ENCODE measurements at places on chromosomes 1 and 21. TPM values are rescaled to one million over a fixed set of nuclear protein-coding genes. Genes with fewer than 3 reads are reported as not detected.

Gene TNFRSF1B
- 0.68 TPM for polyA plus RNA-seq

DNA sequence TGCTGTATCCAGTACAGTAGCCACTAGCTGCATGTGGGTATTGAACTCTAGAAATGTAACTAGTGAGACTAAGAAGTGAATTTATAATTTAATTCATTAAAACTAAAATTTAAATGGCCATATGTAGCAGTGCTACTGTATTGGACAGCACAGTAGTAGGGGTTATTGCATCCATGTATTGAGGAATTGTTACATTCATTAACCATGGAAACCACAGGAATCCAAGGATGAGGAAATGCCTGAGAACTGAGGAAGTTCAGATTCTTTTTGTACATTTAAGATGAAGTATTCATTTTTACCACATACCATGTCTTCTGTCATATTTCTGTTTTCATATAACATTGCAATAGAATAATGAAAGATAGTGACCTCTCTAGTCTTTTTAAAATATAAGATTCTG is 2.6 kb downstream of the MTF2 start:
- peaks cover 19% of the 10 kb centered on the region for H3K36me3 ChIP-seq
- no peaks in the 10 kb centered on the region for H3K4me1 ChIP-seq
- no peak overlapping the region for H3K27ac ChIP-seq
- H3K4me3 ChIP-seq = peak overlapping the region; percentile 86
- DNase-seq = no peak
- no peaks in the 10 kb centered on the region for H3K27me3 ChIP-seq

DNA sequence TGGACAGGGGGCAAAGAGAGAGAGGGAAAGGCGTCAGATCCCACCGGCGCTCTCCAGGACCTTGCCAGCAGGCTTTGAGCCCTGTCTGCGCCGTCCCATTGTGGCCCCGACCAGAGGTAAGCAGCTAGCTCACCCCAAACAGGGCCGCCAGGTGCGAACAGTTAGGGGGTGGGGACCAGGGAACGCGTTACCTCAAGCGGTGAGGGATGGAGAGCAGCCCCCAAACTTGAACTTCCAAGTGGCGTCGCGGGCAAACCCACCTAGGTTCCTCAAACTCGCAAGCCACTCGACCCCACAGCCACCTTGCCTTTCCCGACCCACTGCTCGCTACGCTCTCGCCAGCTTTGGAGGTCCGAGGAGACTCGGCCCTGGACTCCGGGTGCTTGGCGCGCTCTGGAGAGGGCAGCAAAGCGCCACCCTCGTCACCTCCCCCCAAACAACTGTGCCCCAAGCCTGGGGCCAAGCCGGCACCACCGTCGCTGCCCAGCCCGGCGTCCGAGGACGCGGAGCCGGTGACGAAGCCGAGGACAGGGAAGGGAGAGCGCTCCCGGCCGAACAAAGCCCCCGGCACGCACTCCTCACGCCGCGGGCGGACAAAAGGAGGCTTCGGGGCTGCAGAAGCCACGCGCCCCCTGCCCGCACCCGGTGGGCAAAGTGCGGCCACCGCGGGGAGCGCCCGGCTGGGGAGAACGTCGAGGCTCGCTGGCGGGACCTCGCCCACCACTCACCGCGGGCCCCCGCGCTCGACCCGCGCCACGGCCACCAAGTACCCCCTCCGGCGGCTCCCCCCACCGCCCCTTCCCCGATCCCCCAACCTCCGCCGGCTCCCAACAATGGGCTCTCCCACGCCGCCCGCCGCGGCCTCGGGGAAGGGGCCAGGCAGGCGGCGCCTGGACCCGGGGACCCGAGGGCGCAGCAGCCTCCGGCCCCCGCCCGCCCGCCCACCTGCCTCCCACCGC is 976 bp downstream of the SSBP3 start:
- H3K4me3 ChIP-seq = peak overlapping the region; percentile 98
- H3K27me3 ChIP-seq = no peaks in the 10 kb centered on the region
- H3K4me1 ChIP-seq = peaks cover 50% of the 10 kb centered on the region
- peak; percentile 69 for DNase-seq

DNA sequence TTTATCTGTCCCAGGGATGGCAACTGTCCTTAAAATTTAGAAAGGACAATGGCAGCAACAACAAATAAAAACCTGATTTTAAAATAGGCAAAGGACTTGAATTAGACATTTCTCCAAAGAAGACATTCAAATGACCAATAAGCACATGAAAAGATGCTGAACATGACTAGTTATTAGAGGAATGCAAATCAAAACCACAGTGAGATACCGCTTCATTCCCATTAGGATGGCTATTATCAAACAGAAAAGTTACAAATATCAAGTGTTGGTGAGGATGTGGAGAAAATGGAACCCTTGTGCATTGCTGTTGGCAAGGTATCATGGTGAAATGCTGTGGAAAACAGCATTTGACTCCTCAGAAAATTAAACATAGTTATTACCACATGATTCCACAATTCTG is 120.7 kb downstream of the CRB1 start:
- H3K4me3 ChIP-seq = no peak overlapping the region
- peaks cover 15% of the 10 kb centered on the region for H3K4me1 ChIP-seq
- no peaks in the 10 kb centered on the region for H3K27me3 ChIP-seq
- no peaks in the 10 kb centered on the region for H3K36me3 ChIP-seq
